ENCODE measurements at places on chromosomes 6 and 20.

- H3K4me3 ChIP-seq: no peak overlapping the region
- H3K36me3 ChIP-seq: peaks cover 3% of the 10 kb centered on the region
- H3K27ac ChIP-seq: no peak overlapping the region
- H3K4me1 ChIP-seq: no peaks in the 10 kb centered on the region
- no peak for DNase-seq
Observed at GRCh38 chr20:62876501-62876901, 14.9 kb upstream of the TCFL5 start.

GRCh38 chr20:51034988-51035656, 12.2 kb upstream of the KCNG1 start:
- no peaks in the 10 kb centered on the region for H3K4me1 ChIP-seq
- no peak overlapping the region for H3K27ac ChIP-seq
- no peak for DNase-seq
- no peak overlapping the region for H3K4me3 ChIP-seq
- no peaks in the 10 kb centered on the region for H3K27me3 ChIP-seq
- no peaks in the 10 kb centered on the region for H3K36me3 ChIP-seq

DNA sequence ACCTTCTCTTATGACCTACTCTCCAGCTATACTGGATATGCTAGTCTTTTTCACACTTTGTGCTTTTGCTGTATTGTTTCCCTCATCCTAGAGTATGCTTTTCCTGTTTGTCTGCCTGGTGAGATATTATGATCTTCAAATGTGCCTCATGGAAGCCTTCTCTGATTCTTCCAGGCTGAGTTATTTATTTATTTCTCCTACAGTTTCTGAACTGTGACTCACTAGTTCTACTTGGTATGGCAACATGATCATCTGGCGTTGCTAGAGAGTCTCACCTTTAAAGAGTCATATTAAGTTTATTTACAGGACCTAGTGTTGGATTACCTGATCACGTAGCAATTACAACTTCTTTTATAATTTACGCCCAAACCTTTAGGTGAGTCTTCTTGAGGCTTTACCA, 81.2 kb upstream of the HDAC2 start:
- no peaks in the 10 kb centered on the region for H3K36me3 ChIP-seq
- H3K4me1 ChIP-seq: no peaks in the 10 kb centered on the region
- H3K27ac ChIP-seq: no peak overlapping the region
- H3K4me3 ChIP-seq: no peak overlapping the region

GRCh38 chr6:127812985-127813698, 87.7 kb downstream of the THEMIS start:
- no peaks in the 10 kb centered on the region for H3K36me3 ChIP-seq
- H3K27me3 ChIP-seq: no peaks in the 10 kb centered on the region
- H3K4me3 ChIP-seq: no peak overlapping the region
- H3K27ac ChIP-seq: no peak overlapping the region
- no peaks in the 10 kb centered on the region for H3K4me1 ChIP-seq
